ENCODE measurements at places on chromosomes 16 and 17. TPM values are rescaled to one million over a fixed set of nuclear protein-coding genes. Genes with fewer than 3 reads are reported as not detected.
A peak's percentile ranks its signal among the peaks of the same experiment; 100 is the strongest.

DNA sequence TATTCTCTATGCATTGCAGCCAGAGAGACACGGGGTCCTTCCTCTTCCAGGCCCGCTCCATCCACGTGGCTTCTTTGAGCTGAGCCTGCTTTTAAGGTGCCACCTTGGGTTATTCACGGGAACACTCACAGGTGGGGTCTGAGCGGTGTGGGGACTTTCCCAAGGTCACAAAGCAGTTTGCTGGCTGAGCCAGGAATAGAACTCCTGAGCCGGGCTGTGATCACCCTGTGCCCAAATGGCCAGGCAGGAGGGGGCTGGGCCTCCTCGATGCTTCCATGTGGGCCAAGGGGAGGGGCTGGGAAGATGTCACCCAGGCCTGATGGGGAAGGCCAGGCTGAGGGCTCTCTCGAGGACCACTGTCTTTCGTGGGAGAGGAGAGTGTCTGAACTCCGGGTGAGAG lies 13.0 kb upstream of the GSE1 start:
- peaks cover 41% of the 10 kb centered on the region for H3K4me1 ChIP-seq
- no peaks in the 10 kb centered on the region for H3K27me3 ChIP-seq
- no peak for DNase-seq
- peak overlapping the region; percentile 48 for H3K27ac ChIP-seq

DNA sequence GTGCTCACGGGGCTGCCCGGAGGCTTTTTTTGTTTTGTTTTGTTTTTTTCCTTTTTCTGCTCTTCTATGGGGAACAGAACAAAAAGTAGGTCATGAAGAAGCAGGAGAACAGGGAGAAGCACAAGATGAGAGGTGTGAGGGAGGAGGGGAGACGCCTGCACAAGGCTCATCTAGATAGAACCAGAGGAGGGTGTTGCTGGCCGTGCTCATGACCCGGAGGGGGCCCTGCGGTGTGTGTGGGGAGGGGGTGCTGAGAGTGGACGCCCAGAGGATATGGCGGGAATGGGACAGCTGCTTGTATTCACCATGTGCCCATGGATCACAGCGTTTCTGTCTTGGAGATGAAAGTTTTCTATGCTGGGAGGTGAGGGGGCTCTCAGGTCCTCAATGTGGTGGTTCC lies 183.7 kb downstream of the FOXL1 start:
- no peaks in the 10 kb centered on the region for H3K36me3 ChIP-seq
- H3K27me3 ChIP-seq: no peaks in the 10 kb centered on the region

GRCh38 chr16:48041981-48042421 lies 113.8 kb downstream of the ABCC12 start:
- no peak overlapping the region for H3K4me3 ChIP-seq
- no peaks in the 10 kb centered on the region for H3K27me3 ChIP-seq
- DNase-seq: no peak
- H3K27ac ChIP-seq: no peak overlapping the region
- H3K36me3 ChIP-seq: no peaks in the 10 kb centered on the region
- no peaks in the 10 kb centered on the region for H3K4me1 ChIP-seq

DNA sequence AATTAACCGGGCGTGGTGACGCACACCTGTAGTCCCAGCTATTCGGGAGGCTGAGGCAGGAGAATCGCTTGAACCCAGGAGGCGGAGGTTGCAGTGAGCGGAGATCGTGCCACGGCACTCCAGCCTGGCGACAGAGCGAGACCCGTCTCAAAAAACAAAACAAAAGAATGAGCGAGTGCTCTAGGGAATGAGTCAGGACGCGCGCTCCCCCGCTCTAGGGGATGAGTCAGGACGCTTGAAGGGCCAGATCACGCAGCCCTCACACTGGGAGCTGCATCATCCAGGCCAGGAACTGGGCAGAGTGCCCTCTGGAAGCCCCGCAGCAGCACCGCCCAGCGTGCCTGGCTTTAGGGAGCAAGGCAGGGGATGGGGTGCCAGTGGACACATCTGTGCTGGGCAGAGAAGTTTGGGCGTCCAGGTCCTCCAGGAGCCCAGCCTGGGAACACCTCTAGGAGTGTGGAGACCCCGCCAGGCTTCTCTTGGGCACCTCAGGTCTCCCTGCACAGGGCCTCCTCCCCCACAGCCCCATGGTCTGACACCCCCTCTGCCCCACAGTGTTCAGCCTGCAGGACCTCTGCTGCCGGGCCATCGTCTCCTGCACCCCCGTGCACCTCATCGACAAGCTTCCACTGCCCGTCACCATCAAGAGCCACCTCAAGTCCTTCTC lies 3.9 kb upstream of the WFIKKN1 start:
- H3K27me3 ChIP-seq: no peaks in the 10 kb centered on the region
- H3K4me3 ChIP-seq: no peak overlapping the region
- H3K36me3 ChIP-seq: no peaks in the 10 kb centered on the region
- H3K4me1 ChIP-seq: peaks cover 54% of the 10 kb centered on the region
- H3K27ac ChIP-seq: peak overlapping the region; percentile 82
- DNase-seq: no peak

DNA sequence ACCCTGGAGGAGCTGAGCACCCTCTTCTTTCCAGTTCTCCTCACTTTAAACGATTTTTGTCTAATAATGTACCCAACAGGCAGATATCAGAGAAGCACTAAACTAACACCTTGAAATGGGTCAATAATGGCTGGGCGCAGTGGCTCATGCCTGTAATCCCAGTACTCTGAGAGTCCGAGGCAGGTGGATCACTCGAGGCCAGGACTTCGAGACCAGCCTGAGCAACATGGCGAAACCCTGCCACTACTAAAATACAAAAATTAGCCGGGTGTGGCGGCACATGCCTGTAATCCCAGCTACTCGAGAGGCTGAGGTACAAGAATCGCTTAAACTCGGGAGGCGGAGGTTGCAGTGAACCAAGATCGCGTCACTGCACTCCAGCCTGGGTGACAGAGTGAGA lies 57.4 kb downstream of the ZFHX3 start:
- H3K36me3 ChIP-seq: no peaks in the 10 kb centered on the region
- H3K27me3 ChIP-seq: no peaks in the 10 kb centered on the region
- H3K27ac ChIP-seq: peak overlapping the region; percentile 78
- DNase-seq: no peak

DNA sequence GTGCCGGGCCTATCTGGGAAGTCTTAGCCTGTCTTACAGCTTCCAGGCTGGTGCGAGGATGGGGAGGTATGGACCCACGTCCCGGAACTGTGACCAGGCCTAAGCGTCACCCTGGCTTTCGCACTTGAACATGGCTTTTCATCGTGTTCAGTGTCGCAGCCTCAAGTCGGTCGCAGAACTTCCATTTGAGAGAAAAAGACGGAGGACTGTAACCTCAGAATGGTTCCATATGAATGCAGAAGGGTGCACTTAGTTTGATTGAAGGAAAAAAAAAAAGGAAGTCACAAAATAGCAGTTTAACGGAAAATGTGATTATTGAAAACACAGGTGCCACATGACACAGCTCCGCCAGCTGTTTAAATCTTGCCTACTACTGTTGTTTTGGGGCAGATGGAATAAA lies 30.2 kb upstream of the JPT2 start:
- no peaks in the 10 kb centered on the region for H3K27me3 ChIP-seq
- no peak for DNase-seq
- H3K4me3 ChIP-seq: no peak overlapping the region

The HBZ gene
- not detected for total RNA-seq

The TUBG1 gene
- 33.9 TPM for total RNA-seq

The SPATA22 gene
- not detected for total RNA-seq

The SMTNL2 gene
- 2.5 TPM for total RNA-seq

The PRKCB gene
- total RNA-seq: 9.1 TPM
